Putamen (tissue), 1 donor: ENCODE measurements at places on chromosomes 4 and X.

DNA sequence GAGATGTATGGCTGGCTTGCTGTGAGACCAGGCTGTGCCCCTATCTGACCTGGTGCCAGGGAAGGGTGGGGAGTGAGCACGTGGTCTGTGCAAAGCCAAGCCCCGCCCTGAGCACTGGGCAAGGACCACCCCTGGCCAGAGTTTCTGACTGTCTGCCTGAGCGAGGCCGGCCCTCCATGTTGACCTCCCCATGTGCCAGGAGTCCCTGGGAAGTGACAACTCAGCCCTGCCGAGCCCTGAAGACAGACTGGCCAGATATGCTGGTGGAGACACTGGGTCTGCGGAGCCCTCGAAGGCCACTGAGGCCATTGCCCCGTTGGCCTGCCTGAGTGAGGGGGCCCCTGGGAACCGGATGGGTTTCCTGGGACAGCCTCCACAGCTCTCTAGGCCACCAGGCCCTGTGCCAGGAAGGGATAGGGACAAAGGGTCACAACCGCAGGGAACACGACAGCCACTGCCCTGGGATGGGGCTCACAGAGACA lies 7.1 kb upstream of the BGN start:
- no peak for DNase-seq

DNA sequence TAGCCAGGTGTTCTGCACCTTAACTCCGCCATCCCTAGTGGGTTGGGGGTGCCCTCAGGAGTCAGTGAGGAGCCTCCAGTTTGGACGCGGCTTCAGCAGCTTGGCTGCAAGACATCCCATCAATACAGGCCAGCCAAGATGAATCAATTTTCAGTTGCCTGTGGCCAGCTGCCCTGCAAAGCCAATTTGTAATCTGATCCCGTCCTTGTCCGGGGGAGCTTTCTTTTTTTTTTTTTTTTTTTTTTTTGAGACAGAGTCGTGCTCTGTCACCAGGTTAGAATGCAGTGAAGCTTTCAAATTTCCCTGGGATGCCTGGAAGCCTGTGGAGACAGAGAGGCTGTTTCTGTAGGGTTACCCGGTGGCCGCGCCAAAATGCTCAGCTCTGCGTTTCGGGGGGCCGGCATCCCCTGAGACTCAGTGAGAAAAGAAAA lies 192.5 kb downstream of the ASMT start:
- DNase-seq, result no peak

GRCh38 chr4:22391551-22391950 lies 124.3 kb downstream of the ADGRA3 start:
- no peak for DNase-seq

DNA sequence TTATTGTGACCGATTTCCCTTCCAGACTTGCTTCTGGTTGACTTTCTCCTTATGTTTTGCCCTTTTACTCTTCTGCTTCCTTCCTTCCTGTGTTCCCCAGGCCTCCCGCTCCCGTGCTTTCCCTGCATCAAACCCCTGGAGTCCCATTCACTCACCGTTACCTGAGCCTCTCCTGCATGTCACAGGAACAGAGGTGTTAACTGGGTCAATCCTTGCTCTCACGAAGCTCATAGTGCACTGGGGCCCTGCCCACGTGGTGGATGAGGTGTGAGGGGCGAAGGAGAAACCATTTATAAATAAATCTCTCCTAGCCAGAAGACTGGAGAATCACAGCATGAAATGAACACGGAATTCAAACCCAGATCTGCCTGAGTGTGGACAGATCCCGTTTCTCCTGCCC lies 83.1 kb upstream of the MSX1 start:
- DNase-seq, result no peak

DNA sequence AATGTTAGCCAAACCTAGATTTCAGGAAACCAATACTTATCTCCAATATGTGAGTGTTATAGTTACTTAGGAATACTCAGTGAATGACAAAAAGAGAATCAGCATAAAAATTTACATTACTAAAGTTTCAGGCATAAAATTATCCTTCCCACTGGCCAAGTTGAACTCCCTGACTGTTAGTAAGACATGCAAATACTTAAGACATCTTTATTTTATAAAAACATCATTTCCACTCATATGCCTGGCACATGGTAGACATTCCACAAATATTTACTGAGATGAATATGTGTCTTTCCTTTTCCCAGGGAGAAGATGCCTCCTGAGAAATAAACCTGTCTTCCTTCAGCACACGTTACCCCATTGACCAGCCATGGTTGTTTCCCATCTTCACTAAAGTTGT lies 7.3 kb downstream of the VEGFD start:
- no peak for DNase-seq

DNA sequence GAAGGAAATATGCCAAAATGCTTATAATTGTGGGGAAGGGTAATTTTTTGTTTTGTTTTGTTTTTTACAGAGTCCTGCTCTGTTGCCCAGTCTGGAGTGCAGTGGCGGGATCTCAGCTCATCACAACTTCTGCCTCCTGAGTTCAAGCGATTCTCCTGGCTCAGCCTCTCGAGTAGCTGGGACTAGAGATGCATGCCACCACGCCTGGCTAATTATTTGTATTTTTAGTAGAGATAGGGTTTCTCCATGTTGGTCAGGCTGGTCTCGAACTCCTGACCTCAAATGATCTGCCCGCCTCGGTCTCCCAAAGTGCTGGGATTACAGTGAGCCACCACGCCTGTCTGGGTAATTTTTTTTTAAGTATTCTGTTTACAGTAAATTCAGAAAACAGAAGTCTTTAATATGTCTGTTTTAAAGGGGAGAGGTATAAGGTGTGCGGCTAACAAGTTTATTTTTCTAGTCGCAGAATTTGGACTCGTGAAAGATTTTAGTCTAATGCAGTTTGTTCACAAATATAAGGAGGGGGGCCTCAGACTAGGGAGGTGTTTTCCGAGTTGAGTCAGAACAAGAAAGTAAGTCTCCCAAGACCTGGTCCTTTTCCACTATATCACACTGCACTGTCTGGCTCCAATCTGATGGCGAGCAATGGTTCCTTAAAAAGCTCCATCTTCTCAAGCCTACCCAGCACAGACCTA lies 1.5 kb downstream of the ACSL1 start:
- no peak for DNase-seq

DNA sequence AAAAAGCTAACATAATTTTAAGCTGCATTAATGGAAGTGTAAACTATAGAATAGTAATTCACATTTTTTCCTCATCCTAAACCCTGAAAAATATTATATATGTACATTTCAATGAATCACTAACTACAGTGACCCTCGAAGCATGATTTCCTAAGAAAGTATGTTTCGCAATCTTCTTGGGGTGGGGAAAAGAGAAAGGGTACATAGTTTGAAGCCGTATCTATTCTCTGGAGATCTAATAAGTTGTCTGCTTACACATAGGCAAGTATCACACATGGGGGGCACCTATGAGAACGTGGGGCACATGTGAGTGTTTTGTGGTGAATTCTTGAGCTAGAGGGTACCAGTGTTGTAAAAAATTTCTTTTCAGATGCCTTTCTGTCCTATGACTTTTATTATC lies 71.2 kb downstream of the JADE1 start:
- no peak for DNase-seq

DNA sequence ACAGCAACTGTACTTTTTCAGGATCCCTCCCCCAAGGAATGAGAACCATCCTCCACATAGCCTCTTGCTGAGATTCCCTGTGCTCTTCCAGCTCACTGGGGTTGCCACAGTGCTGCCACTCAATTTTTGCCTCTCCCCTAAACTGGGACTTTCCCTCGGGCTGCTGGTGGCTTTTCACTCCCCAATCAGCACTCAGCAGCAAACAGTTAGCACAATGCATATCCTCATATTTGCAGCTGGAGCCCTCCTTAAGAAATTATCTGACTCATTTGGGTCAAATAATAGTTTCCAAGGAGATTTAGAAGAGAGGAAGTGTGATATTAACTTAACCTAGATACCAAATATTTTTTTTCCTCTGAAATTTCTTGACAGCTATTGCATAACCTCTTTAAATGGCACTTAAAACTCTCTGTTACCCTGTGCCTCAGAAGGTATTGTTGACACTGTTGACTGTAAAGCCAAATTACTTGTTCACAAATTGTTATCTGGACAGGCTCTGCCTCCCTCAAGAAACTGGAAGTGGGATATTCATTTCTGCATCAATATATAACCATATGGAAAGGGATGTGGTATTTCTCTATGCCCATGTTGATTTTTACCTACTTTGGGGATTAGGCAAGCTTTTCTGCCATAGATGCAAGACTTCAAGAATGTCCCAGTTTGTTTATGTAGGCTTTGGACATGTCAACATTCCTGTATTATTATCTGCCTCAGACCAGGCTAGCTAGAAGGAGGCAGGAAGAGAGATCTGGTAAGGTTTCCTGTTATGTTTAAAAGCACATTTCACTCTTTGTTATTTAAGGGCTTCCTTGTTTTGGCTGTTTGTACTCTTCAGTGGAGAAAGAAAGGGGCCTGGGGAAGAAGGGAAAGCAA lies 58.0 kb downstream of the SEPTIN11 start:
- peak; percentile 82 for DNase-seq

GRCh38 chr4:176066757-176067156 lies 1.1 kb downstream of the WDR17 start:
- DNase-seq, result no peak
